ENCODE measurements at places on chromosomes 13 and 19.

GRCh38 chr19:55384131-55384919, at the start of gene TMEM238:
Gene TMEM238 (minus strand): TSS chr19:55384292. CDS start chr19:55384259, 33 bp downstream.
- DNase-seq: no peak

DNA sequence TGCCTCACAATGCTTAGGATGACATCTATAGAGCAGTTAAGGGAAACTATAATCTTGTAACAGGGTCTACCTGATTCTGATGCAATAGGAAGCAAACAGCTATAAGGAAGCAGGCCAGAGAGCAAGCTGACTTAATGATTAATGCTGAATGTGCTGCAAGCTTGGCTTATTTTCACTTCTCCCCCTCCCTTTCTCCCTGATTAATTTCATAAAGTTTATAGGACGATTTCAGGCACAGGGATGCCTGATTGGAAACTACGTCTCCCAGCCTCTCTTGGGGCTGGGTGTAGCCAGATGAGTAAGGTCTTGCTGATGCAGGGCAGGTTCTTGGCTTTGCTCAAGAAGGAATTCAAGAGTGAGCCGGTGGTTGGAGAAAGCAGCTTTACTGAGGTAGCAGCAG, 82.8 kb upstream of the MRI1 start:
- DNase-seq: no peak

DNA sequence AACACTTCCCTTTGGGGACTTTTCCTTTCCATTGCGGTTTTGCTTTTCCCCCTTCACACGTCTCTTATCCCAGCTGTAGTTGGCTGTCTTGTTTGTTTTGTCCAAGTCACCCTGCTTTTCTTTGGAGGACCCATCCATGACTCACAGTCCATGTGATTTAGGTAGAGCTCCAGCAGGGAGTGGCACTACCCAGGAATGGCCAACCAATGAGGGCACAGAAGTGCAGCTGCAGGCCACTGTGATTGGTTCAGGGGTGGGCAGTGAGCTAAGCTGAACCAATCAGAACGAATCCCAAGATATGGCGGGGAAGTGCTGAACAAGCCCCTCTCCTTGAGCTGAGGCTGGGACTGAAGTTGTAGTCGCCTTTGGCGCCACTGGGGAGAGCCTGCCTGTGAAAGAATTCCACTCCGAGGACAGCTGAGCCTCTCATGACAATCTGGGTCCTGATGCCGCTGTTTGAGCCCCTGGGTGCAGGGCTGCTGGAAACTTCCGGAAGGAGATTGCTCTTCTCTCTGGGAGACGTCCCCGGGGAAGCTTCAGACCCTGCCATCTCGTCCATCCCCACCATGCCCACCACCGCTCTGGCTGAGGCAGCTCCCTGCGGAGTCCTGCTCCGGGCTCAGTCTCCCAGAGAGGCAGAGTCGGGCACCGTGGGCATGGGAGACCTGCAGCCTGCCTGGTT, 62.9 kb upstream of the URI1 start:
- no peak for DNase-seq

DNA sequence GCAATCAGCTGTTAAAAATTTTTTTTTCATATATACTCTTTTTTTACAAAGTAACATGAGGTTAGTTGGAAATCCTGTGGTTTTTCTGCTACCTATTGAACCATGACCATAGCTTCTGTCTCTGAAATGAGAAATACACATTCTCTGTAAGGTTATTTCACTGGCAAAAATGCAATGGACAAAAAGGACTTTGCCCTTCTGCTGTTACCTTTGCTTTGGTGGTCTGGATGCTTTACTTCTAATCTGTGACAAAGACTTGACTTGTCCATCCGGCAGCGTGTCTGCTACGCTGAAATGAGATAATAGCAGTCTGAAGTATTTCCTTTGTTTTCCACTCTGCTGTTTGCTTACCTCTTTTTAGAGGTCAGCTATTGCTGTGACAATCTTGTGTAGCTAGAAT, 412.8 kb downstream of the SLITRK6 start:
- no peak for DNase-seq

DNA sequence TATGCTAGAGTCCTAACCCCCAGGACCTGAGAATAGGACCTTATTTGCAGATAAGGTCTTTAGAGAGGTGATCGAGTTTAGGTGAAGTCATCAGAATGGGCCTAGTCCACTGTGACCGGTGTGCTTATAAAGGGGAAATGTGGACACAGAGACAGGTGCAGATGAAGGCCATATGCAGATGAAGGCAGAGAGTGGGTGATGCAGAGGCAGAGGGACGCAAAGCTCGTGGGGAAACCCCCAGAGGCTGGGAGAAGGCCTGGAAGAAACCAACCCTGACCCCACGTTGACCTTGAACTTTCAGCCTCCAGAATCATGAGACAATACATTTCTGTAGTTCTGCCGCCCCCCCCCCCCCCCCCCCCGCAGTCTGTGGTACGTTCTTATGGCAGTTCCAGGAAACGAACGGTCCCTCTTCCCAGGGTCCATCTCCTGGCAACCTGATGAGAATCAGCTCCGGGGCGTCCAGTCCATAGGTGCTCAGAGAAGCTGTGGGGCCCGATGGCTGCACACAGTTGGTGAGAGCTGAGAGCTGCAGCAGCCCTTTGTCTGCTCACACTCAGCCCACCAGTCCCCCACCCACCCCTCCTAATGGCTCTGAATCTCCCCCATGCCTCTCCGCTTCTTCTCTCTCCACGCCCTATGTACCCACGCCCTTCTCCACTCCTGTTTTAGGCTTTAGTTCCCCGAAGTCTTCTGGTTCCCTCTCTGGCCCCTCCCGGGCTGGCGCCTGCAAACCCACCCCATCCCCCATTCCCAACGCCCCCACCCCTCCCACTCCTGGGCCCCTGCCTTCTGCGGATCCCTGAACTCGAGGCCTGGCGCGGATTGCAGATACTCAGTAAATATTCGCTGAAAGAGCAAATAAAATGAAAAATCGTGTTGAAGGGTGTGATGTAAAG, 218.3 kb upstream of the MAB21L1 start:
- no peak for DNase-seq

DNA sequence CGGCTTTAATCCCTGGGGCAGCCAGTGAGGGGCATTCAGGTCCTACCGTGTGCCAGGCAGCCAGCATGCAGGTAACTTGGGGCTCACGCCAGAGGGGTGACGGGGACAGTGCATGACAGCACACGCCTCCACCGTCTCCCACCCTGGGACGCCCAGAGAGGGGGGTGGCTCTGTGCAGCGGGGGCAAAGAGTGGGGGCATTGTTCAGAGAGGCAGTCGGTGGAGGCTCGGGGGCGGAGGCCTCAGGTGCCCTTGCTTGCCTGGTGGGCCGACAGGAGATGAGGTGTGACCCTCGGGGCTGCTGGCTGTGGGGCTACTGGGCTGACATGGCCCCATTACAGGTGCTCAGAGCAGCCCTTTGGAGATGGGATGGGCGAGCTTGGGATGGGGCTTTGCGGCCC, 18.4 kb downstream of the PLIN4 start:
- no peak for DNase-seq

All from AML-193 (cell line).